Stimulated activated CD4-positive, alpha-beta T cell treated with anti-CD3 and anti-CD28 coated beads, TNF-alpha, amount 100 ng/mL, for 1 hour (primary cell): ENCODE measurements at places on chromosomes 7 and 10.

DNA sequence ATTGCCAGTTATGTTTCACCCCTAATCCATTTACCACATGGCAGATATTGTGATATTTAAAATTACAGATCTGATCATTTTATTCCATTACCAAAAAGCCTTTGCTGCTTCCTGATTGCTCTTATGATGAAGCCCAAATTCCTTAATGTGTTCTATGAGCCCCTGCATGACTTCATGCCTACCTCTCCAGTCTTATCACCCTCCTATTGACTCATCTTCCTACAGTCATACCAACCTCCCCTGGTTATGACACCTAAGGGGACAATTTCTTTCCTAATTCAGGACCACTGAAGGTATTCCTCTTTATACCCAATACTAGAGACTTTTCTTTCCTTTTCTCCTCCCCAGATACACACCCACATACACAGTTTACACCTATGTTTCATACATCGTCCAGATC lies 36.0 kb downstream of the TES start:
- DNase-seq = no peak

GRCh38 chr7:15920953-15921352 lies 234.5 kb upstream of the MEOX2 start:
- no peak for DNase-seq

GRCh38 chr10:78229950-78230675 lies 196.4 kb downstream of the RPS24 start:
- no peak for DNase-seq

- DNase-seq = no peak
Measured at GRCh38 chr10:12351447-12351846, 2.1 kb downstream of the CAMK1D start.

DNA sequence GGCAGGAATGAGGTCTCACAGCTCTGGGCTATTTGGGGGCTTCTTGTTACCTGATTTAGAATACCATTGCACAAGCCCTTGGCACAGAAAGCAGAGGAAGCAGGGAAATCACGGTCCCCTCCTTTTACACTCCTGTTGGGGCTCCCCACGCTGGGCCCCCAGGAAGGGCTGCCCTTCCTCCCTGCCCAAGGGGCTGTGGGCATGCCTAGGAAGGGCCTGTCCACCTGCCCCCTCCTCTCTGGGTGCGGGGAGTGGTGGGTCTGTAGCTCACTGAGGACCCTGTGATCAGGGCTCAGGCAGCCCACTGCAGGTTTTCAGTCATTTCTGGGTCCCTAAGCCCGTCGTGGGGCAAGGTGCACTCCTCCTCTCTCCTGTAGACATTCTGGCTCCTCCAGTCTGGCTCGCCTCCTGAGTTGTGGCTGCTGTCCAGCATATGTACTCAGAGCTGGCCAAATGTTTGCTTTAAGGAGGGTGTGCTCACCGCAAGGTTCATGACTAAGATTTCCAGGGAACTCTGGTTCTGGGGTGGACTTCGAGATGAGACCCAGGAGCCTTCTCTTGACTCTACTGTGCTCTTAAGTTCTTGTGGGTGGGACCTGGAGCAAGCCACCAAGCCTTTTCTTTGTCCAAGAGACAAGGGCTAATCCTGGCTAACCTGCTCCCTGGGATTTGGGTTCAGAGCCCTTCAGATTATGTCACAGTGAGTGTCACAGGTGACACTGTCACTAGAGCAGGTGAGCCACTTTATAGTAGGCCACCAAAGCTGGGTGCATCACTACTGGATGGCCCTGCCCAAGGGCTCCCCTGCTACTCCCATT lies 56.0 kb downstream of the TACR2 start:
- DNase-seq = no peak

DNA sequence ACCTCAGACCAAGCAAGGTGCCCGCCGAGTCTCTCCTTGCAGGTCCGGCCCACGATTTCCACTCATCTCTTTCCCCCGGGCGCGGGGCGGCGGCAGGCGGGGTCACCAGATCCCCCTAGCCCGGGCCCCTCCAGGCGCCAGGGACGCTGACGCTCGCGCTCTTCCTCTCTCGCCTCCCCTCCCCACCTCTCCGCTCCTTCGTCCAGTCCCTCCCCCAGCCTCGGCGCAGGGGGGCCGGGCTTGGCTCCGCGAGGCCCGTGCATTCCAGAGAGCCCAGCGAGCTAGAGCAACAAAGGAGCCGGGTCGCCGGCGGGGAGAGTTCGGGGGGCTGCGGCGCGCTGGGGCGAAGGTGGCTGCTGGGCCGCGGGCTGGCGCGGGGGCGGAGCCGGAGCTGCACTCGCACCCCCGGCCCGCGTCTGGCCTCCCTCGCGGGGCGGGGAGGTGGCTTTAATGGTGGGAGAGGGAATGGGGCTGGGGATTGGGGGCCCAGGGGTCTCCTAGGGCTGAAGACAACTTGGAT lies at the start of gene SMO:
Gene SMO, plus strand, starts transcription at position 262 of the 520 bp plus-strand sequence. CDS start 519 bp downstream, outside the sequence.
- DNase-seq = no peak

DNA sequence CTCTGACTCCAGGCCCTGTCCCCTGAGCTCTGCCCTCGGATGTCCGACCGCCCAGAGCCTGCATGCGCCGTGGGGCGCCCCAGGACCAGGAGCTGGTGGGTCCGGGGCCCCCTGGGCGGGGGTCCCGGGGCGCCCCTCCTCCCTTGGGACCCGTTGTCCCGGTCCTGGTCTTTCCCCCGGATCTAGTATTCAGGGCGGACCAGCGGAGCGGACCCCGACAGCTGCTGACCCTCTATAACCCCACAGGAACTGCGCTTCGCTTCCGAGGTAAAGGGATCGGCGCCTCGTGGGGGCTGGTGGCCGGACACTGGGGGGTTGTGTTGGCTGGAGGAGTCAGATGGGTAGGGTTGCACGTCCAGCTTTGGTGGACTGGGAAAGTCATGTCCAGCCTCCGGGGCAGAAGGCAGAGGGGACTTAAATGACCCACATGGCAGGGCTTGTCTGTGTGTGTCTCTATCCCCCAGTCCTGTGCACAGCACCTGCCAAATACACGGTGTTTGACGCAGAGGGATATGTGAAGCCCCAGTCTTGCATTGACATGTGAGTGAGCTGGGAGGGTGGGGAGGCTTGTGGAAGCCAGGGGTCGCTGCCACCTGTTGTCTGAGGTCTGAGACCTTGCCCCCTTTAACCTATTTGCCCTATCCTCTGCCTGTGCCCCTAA lies 520 bp downstream of the MOSPD3 start:
- DNase-seq = no peak

- no peak for DNase-seq
Measured at GRCh38 chr10:5196702-5197113, at the start of gene AKR1C4. Gene AKR1C4 (plus strand): TSS chr10:5196837. CDS start chr10:5196868, 31 bp downstream.

DNA sequence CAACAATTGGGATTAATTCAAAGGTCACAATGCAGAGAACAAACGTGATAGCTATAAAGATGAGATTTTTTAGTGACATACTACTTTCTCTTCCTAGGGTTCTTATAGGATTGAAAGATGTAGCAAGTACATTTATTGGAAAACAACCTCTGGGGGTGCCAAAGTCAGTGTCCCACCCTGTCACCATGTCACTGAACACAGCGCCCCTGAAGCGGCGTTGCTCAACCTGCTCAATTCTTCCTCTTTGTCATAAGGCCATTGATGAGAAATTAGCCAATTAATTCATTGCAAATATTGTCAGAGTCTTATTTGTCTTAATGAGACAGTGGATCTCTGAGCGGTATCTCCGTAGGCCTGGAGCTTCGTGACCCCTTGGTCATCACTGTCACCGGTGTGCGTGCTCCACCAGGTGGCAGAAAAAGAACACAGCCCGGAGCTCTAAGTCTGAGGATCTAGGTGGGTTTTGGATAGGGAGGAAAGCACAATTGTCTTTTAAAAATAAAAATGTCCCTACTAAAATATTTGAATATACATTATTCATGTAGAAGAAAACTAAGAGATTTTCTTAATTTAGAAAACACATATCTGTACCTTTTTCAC lies 362.6 kb downstream of the PAXIP1 start:
- no peak for DNase-seq

GRCh38 chr7:79478386-79478785 lies 24.9 kb upstream of the MAGI2 start:
- DNase-seq = no peak

DNA sequence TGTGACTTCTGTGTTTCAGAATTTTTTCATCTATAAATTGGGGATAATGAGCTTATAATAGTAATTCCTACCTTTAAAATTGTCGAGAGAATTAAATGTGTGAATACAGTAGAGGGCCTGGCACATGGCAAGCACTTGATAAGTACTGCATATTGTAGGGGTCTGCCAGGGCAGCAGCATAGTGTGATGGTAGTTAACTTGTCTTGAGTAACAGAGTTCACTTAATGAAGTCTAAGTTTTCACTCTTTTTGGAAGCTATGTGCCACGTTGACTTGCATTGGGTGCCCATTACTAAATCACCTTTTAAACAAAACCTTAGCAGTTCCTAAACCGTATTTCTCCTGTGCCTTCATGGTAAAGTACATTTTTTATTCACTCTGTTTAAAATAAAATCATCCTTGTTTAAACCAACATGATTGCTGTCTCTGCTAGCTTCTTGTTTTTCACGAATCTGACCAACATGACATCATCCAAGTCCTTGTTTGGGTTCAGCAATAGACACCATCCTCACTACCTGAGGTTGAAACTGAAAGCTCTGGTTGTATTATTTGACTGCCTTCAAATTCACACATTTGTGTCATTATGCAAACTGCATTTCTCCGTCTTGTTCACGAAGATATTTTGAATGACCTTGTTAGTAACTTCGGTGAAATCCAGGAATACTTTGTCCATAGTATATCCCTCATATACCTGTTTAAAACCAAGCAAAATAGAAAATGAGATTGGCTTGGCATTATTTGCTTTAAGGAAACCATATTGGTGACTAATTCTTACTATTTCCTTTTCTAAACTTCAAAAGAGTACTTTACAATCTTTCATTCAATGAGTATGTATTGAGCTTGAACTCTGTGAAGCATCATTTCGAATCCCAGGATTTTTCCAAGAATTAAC lies 340.2 kb downstream of the SUGCT start:
- DNase-seq = no peak
